ENCODE measurements at places on chromosomes 7 and 10.

GRCh38 chr7:124191713-124192112 lies 158.8 kb upstream of the TMEM229A start:
- DNase-seq, result no peak

DNA sequence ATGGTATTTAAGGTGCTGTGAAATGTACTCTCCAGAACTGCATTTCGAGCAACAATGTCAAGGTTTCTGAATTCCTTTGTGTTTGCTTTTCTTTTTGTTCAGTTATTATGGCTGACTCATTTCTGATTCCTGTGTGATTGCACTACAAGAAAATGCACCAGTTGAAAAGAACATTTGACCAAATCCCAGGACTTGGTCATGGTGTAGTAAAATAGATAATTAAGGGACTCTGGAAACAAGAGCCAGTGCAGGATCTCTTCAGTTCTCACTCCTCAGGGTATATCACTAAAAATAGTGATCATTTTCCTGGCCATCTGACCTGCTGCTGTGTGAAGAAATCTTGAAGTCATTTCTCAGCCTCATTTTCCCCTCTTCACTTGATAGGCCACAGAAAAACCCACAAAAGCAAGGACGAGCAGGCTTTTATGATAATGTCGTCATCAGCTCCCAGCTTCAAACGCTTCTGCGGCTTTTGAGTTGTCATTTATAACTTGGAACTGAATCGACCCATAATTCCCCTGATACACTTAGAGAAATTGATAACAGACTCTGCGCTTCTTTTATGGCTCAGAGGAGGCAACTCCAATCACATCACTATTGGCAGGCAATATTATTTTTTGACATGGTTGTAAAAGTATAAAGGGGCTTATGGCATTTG lies 274.7 kb downstream of the HDAC9 start:
- no peak for DNase-seq

GRCh38 chr7:75631711-75632110 lies 107.0 kb downstream of the HIP1 start:
- DNase-seq, result no peak

DNA sequence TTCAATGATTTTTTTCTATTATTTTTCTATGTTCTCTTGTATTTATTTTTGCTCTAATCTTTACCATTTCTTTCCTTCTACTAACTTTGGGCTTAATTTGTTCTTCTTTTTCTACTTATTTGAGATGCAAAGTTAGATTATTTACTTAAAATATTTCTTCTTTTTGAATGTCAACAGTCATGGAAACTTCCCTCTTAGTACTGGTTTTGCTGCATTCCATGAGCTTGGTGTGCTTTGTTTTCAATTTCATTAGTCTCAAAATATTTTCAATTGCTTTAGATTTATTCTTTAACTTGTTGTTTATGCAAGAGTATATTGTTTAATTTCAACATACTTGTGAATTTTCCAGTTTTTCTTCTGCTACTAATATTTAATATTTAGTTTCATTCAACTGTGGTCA lies 230.4 kb downstream of the LRRTM3 start:
- DNase-seq, result no peak

DNA sequence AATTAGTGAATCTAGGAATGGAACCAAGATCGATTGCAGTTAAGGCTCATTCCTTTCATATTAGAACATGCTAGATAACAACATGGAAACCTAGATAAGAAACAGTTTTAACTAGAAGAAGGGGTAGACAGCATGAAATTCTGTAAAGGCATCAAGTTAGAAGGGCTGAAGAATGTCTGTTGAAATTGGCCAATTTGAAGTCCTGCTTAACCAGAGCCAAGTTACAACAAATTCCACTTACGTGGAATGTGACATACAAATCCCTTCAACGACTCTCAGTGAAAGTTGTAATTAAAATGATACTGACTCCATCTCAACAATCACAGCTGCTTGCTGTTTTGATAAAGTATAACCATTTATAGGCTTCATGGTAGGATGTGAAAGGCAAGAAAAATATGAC lies 1065.7 kb downstream of the DNAJB9 start:
- DNase-seq, result no peak

Data from mucosa of gallbladder (tissue), 1 donor.